Right ventricle myocardium inferior (tissue), 1 donor: ENCODE measurements at places on chromosomes 2 and 18. TPM values are rescaled to one million over a fixed set of nuclear protein-coding genes. Genes with fewer than 3 reads are reported as not detected.
A peak's percentile ranks its signal among the peaks of the same experiment; 100 is the strongest.

- DNase-seq, result no peak
Measured at GRCh38 chr2:45263147-45263546, 253.9 kb upstream of the SIX2 start.

DNA sequence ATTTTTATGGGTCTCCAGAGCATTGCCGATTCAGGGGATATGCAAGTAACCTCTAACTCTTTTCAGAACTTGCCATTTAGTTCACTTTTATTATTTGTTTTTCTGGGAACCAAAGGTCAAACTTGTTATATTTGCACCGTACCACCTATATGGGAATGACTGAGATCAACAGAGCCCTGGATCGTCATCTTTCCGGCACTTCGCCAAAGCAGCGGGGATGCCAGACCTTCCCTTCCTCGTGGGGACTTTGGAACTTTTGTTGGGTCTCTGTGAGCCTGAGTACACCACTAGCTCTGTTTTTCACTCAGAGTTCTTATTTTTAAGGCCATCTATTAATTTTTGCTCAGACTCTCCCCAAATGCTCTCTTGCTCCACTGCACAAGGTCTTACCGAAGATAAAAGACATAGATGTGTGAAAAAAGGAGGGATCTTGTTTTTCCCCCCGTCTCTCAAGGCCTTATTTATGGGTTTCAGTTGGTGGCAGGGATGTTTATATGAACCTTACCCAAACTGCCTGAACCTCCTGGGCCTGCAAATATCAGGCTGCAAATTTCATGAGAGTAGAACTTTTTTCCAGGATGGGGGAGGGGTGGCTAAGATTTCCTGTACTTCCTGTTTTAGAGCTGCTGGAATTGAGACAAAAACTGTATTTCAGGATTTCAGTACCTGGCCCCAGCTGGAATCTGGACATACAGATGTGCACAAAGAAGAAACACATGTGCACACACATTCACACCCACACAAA, 350.3 kb downstream of the HRH4 start:
- DNase-seq, result no peak

GRCh38 chr18:28494151-28494550, 317.2 kb upstream of the CDH2 start:
- DNase-seq, result no peak

DNA sequence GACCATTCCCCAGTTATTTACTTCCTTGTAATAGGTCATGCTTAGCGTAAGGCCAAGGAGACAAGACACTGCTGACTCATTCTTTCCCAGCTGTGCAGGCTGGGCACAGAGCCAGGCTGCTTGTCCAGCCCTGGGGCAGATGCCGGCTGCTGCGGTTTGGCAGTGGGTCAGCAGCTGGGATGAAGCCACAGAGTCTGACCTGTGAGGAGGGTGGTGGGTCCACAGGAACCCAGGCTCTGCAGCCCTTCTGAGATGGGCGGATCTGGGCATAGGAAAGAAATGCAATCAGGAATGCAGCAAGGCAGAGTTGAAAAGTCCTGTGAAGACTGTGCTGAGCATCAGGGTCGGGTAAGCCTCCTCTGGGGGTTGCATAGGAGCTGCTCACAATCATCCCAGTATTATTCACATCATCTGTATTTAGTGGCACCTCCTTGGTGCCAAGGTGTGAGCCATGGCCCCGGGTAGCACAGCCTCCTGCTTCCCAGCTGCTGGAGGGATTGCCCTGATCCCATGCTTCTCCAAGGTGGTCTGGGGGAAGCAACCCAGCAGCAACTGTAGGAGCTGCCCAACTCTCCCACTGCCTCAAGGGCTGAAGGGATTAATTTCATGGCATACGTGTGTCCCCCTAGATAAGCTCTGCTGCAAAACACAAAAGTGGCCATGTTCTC, 139.0 kb downstream of the DDX1 start:
- peak; percentile 98 for DNase-seq

CNDP2 gene
- 66.4 TPM for total RNA-seq

DNA sequence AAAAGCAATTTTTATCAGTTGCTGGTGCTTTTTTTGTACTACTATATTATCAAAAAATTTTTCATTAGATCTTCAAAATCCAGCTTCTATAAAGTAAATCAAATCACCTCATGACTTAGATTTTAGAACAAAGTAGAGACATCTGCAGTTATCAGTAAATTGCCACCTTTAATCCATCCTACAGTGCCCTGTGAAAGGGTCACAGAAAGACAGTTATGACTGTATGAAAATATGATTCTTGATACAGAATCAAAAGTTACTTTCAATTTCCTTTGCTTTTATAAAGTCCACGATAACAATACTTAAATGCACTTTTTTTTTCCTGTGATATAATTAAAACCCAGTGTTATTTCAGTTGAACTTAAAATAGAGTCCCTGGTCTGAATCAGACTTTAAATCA, 61.4 kb downstream of the PRPF40A start:
- DNase-seq, result no peak

- DNase-seq, result no peak
Measured at GRCh38 chr2:863732-864450, 86.8 kb upstream of the SNTG2 start.

SOWAHC gene
- 2.5 TPM for total RNA-seq

- DNase-seq, result no peak
Measured at GRCh38 chr2:199356412-199356811, 101.3 kb downstream of the SATB2 start.

- peak; percentile 90 for DNase-seq
Measured at GRCh38 chr18:79949697-79950487, 1.6 kb downstream of the SLC66A2 start.

GRCh38 chr2:148764815-148765214, 110.2 kb upstream of the KIF5C start:
- no peak for DNase-seq

MLPH gene
- 79.0 TPM for total RNA-seq

CD302 gene
- 21.9 TPM for total RNA-seq

DNA sequence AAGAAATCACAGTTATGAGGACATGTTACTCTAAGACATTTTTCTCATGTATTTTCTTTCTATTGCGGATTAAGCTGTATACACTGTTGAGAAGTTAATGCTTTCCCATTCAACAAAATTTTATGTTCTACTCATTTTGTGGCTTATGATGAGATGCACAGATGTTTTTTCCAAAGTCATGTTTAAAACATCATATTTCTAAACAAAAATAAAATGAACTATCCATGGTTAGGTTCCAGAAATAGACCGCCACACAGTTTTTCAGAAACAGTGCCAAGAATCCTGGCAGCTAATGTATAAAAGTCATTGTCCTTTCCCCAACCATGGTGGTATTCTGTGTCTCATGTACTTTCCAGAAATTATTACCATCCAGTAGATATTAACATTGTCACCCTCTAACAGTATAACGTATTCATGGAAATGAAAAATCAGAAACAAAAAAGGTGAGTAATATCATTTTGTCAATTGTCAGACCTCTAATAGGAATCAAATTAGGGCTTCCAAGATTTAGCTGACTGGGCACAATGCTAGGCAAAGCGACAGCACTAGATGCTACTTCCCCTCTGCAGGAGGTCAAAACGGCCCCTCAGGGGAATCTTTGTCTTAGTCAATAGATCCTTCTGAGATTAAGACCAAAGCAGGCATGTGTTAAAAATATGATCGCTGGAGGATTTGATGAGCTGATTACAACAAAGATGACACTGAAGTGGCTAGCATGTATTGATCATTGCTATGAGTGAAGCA, 54.4 kb upstream of the ZNF397 start:
- no peak for DNase-seq

DNA sequence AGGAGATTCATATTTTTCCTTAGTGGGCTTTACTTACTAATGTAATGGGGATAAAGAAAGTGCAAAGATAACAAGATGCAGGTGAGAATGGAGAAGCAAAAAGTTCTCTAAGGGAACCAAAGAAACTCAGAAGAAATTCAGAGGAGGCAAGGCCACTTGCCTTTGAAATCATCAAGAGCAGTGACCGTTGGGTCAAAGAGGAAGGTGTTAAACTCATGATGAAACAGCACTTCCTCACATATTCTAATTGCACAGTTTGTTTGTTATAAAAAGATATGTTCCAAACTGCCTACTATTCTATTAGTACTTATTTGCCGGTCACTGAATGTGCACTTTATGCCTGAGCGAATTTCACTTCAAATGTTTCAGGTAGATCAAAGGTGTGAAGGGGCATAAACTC, 975.1 kb downstream of the BCL11A start:
- no peak for DNase-seq

YES1 gene
- 23.5 TPM for total RNA-seq

PAPOLG gene
- total RNA-seq, result 8.0 TPM

DNA sequence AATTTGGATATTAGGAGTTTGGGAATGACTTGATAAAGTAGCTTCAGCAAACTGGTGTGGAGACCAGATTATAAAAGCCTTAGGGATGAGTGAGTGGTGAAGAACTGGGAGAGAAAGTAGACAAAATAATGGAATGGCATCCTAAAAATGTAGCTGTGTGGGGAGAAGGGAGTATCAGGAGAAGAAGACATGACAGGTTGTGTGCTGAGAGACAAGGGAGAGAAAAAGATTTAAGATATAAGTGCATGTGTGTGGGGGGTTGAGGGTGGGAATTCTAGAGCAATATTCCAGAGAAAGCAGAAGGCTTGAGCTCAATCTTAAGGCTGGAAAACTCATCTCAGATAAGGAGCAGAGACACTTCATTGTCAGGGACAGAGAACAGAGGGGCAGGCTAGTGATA, 159.5 kb downstream of the HNMT start:
- DNase-seq, result no peak

UGT1A4 gene
- not detected for total RNA-seq

DYSF gene
- total RNA-seq, result 57.8 TPM

ARHGAP15 gene
- 4.2 TPM for total RNA-seq

GRCh38 chr18:3966246-3966641, 488.9 kb downstream of the DLGAP1 start:
- DNase-seq, result no peak

GRCh38 chr18:10872304-10872703, 277.1 kb downstream of the PIEZO2 start:
- DNase-seq, result no peak

LIMS3 gene
- total RNA-seq, result 5.3 TPM

FZD7 gene
- total RNA-seq, result 24.2 TPM

GRCh38 chr2:33392366-33392765, 84.1 kb upstream of the RASGRP3 start:
- DNase-seq, result no peak

DNA sequence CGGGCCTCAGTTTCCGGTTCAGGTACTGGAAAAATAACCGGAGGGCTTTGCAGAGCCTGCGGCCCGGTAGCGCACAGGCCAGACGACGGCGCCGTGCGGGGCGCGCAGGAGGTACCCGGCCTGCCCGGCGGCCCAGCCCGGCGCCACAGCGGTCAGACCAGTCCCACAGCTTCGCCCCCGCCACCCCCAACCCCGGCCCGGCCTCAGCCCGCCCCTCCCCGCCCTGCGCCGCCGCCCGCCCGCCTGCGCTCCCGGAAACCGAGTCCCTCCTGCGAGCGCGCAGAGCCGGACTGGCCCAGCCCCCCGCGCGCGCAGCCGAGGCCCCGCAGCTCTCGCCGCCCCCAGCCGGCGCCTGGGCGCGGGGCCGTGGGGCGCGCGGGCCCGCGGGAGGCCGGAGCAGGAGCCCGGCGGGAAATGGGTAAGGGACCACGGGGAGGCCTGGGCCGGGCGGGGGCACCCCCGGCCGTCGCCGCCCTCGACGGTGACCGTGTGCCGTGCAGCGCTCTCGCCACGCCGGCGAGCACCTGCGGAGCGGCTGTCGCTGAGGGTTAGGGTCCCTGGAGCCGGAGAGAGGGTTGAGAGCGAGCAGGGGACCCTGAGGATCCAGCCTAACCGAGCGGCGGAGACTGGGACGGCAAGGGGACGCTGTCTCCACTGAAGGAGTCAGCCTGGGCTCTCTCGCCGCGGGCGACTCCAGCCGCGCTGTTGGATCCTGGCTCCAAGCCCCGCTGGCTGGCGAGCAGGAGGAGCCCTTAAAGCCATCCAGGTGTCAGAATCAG, 16.5 kb upstream of the PSD4 start:
- peak; percentile 61 for DNase-seq

DNA sequence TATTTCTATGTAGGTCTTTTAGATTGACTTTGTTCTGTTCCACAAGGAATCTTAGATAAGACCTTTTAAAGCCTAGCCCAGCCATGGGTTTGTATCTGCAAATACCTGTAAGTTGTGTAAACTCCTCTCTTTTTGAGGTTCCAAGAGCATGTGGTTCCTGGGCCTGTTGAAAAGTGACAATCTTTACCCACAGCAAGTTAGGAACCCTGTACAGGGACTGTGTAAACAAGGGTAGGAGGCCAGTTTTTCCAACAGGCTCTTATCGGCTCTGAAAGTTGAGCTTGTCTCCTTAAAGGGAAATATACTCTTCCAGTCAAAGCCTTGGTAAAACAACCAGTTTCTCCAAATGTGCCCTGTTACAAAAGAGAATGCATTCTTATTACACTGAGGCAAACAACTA, 15.3 kb upstream of the ASXL3 start:
- no peak for DNase-seq

GRCh38 chr2:218885981-218886947, 5.6 kb downstream of the WNT10A start:
- no peak for DNase-seq

MC5R gene
- not detected for total RNA-seq

DNA sequence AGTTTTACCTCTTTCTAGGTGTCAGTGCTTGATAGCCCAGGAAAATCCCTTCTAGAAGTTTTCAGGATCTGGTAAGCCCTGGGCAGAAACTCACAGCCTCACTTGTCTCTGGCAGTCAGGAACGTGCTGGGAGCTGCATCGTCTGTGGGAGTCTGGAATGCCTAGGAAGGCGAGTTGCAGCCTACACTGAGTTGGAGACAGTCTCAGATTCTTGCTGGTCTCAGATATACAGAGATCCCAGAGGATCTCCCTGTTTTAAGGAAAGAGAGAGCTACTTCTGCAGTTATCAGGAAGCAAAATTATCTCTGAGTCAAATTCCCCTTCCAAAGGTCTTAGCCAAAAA, 104.4 kb upstream of the CDC42EP3 start:
- no peak for DNase-seq

GRCh38 chr2:33530690-33531548, 54.5 kb downstream of the RASGRP3 start:
- DNase-seq, result no peak

DNA sequence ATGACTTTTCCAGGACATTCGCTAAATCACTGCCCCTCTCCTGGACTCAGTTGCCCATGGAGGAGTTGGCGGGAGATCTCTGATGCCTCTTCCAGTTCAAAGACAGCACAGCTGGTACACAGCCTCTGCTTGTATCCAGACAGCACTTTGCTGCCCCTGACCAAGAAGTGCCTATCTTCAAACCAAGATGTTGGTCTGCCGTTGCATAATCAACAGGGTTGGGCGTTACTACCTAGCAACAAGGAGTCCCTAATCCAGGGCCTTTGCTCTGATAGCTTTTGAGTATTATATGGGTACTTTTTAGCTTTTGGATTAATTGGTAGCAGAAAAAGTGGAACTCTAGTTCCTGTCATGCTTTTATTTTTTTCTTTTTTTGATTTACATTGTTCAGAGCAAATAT, 166.6 kb downstream of the FAM210A start:
- DNase-seq, result no peak

UGT1A6 gene
- not detected for total RNA-seq

GRCh38 chr2:207515671-207516070, 14.1 kb upstream of the CREB1 start:
- no peak for DNase-seq

CPSF3 gene
- total RNA-seq, result 16.5 TPM

UGT1A5 gene
- not detected for total RNA-seq

GRCh38 chr2:152319822-152320570, 15.0 kb upstream of the FMNL2 start:
- DNase-seq, result no peak
